ENCODE measurements at places on chromosomes 3 and 15. TPM values are rescaled to one million over a fixed set of nuclear protein-coding genes. Genes with fewer than 3 reads are reported as not detected.

GRCh38 chr3:193928354-193929209 lies 207.4 kb upstream of the HES1 start:
- DNase-seq, result no peak

DNA sequence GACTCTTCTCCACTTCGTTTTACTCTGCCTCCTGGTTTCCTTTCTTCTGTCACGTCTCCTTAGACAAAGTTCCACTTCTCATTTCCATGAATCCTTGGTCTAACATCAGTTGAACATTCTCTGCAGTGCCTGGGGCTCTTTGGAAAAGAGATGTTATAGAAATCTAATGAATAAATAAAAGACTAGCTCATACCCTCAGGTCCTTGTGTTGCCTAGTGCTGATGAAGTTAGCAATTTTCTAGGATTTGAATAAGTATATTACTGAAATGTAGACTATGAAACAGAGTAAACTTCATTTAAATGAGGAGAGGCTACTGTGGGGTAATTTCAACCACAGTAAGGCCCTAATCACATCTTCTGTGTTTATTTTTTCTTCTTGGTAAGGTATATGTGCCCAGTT lies 146.9 kb upstream of the CADPS start:
- DNase-seq, result no peak

DNA sequence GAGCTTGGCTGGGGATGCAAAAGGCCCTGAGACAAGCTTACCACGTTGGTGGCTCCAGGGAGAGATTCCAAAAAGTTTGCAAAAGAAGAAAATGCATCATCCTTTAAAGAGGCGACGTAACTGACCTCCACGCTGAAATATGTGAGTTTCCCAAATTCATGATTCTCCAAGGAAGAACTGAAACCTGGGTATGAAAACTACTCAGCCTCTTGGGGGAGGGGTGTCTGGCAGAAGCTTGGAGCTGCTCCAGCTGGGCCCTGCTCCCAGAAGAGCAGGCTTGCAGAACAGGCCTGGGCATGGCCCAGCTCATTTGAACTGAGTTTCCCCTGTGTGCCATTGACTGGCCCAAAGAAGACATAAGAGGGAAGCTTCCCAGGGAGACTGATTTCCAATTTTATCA lies 20.5 kb downstream of the CPN2 start:
- DNase-seq, result no peak

GRCh38 chr3:175941352-175941751 lies 1082.2 kb downstream of the NAALADL2 start:
- DNase-seq, result peak; percentile 11

DNA sequence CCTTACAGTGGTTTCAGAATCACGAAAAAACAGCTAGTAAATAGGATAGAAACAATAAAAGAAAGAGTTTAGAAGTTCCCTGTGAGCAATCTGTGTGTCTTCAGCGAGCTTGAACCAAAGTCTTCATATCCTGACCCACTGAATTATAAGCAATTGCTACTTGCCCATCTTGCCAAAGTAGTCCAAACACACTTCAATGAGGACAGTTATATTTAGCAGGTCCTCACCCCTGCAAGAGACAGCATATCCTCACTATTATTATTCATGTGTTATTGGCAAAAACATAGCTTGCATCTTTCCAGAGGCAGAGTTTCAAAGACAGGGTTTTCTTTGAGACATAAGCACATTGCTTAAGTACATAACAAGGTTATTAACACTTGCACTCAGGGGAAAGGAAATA lies 77.8 kb downstream of the FEZF2 start:
- DNase-seq, result no peak

GRCh38 chr15:60392986-60393790 lies 4.6 kb downstream of the ANXA2 start:
- peak; percentile 94 for DNase-seq

The WDR82 gene
- polyA plus RNA-seq, result 39.9 TPM

GRCh38 chr3:186964071-186964470 lies 33.7 kb downstream of the ST6GAL1 start:
- no peak for DNase-seq

GRCh38 chr3:121735047-121735696 lies 14.4 kb downstream of the GOLGB1 start:
- no peak for DNase-seq

The GHRL gene
- 0.06 TPM for polyA plus RNA-seq

The SLC28A1 gene
- polyA plus RNA-seq, result not detected

GRCh38 chr3:125045194-125045593 lies 10.6 kb downstream of the HEG1 start:
- DNase-seq, result no peak

- peak; percentile 59 for DNase-seq
These were observed 37.5 kb upstream of the STIMATE start for GRCh38 chr3:52934630-52935530.

The GCNT3 gene
- polyA plus RNA-seq, result not detected

GRCh38 chr3:45599424-45599886 lies 4.9 kb downstream of the LIMD1 start:
- DNase-seq, result no peak

The MGLL gene
- polyA plus RNA-seq, result 23.3 TPM

DNA sequence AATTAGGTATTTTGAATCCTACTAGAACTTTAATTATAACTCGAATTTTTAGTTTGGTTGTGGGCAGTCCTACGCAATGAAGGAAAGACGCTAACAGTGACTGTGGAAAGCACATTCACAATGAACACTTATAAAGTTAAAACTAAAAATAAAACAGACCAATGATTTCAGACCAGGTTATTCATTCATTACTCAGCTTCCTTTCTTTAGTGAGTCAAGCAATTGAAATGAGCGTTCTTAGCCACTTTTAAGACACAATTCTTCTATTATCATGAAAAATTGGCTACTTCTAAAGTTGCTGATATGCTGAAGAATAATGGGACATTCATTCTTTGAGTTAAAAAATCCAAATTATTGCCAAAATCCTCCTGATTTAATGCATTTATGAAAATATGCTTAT lies 66.0 kb upstream of the CMSS1 start:
- DNase-seq, result peak; percentile 83

The MEGF11 gene
- polyA plus RNA-seq, result not detected

DNA sequence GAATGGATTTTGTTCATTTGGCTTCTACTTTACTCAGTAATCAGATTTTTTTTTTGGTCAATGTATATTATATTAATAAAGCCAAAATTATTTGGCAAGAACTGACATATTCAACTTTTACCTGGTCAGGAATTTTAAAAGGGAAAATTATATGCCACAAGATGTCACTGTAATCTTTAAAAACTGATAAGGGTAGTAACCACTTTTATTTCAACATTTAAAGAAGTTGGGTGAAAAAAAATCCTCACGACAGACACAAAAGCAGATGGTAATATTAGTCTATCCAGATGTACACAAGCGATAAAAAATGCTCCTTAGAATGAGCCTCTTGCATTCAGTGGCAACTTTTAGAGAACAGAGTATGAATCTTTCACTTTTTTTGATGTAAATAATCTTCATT lies 101.9 kb downstream of the SERPINI1 start:
- no peak for DNase-seq
